ENCODE measurements at places on chromosomes 13 and 19.

DNA sequence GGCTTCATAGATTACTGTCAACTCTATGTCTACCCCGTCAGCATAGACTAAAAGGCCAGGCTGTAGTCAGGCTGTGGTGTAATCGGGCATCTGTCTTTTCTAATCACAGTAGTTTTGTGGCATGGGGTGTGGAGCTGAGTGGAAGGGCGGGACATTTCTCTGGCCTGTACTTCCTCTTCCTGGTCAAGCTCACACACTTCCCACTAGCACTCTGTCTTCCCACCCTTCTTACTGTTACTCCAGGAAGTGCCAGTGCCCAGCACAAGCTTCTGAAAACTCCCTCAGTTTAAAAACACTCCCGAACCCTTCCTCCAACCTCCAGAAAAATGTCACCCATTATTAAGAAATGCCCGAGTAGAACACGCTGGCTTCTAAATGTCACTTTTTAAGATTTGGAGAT, 229.8 kb downstream of the KLF5 start:
- DNase-seq: no peak

GRCh38 chr19:40549007-40549708, 27.5 kb upstream of the SHKBP1 start:
- peak; percentile 79 for DNase-seq

GRCh38 chr19:55674459-55674840, 576 bp upstream of the EPN1 start:
- DNase-seq: no peak

- no peak for DNase-seq
These were observed 9.9 kb upstream of the MEX3D start for GRCh38 chr19:1577929-1578618.

DNA sequence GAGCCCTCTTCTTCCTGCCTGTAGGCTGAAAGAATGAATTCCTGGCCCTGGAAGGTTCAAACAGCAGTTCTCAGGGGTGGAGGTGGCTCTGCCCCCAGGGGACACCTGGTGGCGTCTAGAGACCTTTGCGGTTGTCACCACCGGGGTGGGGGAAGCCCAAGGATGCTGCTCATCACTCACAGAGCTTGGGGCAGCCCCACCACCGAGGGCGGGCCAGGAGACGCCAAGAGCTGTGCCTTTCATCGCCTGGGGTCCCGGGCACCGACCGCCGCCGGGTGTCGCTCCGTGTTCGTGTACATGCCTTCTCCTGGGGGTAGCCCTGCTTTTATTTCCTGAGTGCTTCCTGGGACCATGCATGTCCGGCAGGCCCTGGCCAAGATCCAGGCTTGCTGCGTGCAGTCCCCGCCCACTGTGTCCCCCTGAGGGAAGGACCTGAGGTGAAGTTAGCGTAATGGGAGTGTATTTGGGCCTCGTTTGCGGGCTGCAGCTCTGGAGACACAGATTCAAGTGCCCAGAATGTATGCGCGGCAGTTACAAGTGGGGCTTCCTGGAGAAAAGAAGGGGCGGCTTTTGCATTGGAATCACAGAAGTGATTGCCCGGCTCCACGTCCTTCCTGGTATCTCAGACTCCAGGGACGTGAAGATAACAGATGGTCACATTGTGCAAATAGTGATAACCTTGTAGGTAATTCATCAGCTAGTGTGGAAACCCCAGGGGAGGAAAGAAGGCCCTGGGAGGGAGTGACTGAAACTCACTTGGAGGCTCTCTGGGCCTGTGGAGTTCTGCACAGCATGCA, 7.8 kb downstream of the DOT1L start:
- DNase-seq: peak; percentile 12

- no peak for DNase-seq
These were observed 334.0 kb downstream of the LIG4 start for GRCh38 chr13:107881362-107881761.

GRCh38 chr13:80309926-80310325, 31.0 kb downstream of the SPRY2 start:
- DNase-seq: no peak

- peak; percentile 83 for DNase-seq
These were observed 6.5 kb upstream of the OPA3 start for GRCh38 chr19:45591004-45591637.

GRCh38 chr19:40178756-40179155, 12.5 kb upstream of the MAP3K10 start:
- DNase-seq: no peak

DNA sequence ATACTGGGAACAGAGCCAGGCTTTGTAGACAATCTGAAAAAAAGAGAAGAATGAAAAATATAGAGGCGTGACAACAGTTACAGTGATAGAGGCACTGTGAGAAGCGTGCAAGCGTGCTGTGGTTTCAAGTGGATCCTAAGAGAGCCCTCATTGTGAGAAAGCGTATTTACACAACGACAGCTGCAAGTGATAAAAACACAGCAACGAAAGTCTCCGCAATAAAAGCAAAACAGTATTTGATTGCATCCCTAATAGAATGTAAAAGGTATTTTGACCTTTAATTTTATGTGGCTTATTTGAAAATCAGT, 642.7 kb upstream of the ARGLU1 start:
- DNase-seq: peak; percentile 50

DNA sequence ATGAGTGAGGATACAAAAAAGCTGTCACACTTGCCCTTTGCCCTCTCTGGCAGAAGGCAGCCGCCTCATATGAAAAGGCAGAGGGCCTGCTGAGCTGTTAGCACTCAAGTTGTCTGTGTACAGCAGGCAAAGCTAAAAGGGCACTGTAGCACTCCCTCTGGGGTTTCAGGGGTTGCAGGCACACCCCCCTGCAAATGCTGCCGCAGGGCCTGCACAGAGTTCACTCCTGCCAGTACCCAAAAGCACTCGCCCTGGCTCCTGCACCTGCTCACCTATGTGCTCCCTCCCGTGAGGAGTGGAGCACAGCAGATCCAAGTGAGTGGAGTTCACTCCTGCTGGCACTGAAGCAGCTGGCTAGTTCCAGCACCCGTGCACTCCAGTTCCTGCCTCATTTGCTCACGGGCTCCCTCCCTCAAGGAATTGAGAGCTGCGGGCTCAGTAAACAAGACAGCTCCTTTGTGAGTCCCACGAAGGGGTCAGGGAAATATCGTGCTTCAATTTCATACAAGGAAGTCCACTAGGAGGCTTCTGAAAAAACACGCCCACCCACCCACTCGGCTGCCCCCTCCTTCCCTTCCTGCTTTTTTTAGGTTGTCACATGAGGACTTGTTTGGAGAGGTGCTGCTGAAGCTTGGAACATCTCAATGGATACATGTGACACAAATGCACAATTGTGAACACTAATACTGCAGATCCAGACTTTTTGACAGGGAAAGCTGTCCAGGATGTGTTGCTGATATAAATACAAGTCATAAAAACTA, 9.9 kb upstream of the RCBTB2 start:
- DNase-seq: peak; percentile 75

- DNase-seq: peak; percentile 24
These were observed 16.0 kb upstream of the ZNF792 start for GRCh38 chr19:34979819-34980640.

DNA sequence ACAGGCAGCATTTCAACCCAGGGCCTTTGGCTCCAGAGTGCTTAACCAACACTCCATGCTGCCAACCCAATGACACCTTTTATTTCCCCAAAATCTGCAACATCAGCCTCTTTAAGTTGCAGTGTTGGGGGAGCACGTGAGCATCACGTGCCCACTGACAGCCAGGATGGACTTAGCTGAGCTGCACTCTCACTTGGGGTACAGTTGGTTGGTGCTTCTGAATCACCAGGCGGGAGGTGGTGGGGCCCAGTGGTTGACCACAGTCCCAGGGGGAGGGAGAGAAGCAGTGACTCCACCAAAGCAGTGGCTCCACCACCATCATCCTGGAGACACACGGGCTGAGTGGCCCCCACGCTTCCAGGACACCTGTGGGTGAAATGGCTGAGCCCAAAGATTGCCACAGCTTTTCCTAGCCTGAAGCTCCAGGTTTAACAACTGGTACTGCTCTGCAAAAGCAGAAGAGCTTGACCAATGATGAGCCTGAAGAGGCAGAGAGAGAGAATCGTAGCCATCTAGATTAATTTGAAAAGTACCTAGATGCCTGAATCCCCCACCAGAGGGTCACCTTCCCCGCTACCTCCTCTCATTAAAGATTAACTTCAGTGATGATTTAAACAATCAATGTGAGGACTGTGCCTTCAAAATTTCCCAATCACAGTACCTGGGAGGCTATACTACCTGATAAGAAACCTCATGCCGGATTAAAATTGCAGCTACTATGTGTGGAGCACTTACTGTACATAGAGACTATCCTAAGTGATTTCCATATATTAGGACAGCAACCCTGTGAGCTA, 193.8 kb downstream of the FOXO1 start:
- DNase-seq: no peak

- no peak for DNase-seq
These were observed 2374.6 kb downstream of the PCDH9 start for GRCh38 chr13:64855506-64855905.

Data from NCI-H146 (cell line).